ENCODE measurements at places on chromosomes 13 and 19. TPM values are rescaled to one million over a fixed set of nuclear protein-coding genes. Genes with fewer than 3 reads are reported as not detected.
A peak's percentile ranks its signal among the peaks of the same experiment; 100 is the strongest.

The CEACAM4 gene
- total RNA-seq = not detected

The NBEA gene
- 3.2 TPM for total RNA-seq

The SIGLEC12 gene
- total RNA-seq = under 0.01 TPM

DNA sequence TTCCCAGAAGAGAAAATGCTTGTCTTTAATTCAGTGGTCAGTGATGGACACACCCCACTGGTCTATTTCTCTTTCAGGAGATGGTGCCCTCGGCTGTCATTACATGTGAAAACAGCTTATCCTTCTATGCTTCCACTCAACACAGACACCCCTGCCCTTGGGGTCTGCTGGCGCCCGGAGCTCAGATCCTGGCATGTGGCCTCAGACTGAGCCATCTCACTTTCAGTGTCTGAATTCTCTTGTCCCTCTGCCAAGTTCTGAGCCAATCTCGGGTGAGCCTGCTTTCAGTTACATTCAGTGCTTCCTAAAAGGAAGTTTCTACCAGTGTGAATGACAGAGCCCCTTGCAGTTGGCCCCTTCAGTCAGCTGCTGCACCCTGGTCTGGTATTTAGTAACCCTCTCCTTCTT, 293.6 kb downstream of the DNAJC15 start:
- peak; percentile 77 for DNase-seq

DNA sequence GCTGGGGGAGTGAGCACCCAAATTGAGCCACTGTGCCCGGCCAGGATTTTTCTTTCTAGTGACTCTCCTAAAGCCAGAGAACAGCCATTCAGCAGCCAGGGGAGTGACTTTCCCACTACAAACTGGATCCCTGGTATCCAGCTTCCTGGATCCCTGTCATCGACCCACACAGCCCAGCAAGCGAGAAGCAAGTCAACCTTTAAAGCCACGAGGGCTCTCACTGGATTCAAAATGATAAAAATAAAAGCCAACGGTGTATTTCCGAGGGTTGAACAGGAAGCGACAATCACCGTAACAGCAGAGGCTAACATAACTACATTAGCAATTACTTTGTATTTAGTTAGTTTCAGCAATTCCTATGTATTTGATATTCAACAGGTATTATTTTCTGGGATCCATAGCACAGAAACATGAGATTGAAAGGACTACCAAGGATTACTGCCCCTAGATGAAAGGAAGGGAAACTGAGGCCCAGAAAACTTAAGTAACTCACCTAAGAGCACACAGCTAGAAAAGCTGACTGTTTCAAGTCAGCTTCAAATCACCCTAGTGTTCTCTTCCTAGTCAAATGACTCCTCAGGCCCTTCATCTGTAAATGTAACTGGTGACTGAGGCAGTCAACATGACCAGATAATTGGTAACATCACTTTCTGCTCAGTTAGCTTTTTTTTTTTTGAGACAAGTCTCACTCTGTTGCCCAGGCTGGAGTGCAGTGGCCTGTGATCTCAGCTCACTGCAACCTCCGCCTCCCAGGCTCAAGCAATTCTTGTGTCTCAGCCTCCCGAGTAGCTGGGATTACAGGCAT, 2.7 kb downstream of the RFX1 start:
- DNase-seq = peak; percentile 47

- DNase-seq = no peak
These were observed 57.1 kb upstream of the HTR2A start for GRCh38 chr13:46953941-46954340.

DNA sequence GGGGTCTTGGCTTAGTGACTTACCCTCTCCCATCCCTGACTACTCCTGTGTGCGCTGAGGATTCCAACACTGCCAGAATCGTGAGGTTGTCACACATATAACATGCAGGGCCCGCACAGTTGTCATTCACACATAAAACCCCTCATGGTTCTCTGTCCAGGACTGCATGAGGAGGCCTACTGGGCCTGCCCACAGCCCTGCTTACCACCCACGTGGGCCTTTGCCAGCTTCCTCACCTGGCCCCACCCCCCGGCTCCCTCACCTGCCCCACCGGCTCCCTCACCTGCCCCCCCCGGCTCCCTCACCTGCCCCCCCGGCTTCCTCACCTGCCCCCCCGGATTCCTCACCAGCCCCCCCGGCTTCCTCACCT, 197.2 kb downstream of the TEX29 start:
- no peak for DNase-seq

- peak; percentile 19 for DNase-seq
These were observed 67.3 kb downstream of the SLC15A1 start for GRCh38 chr13:98685146-98685545.

- no peak for DNase-seq
These were observed 13.3 kb downstream of the SPATA13 start for GRCh38 chr13:24173795-24174194.

DNA sequence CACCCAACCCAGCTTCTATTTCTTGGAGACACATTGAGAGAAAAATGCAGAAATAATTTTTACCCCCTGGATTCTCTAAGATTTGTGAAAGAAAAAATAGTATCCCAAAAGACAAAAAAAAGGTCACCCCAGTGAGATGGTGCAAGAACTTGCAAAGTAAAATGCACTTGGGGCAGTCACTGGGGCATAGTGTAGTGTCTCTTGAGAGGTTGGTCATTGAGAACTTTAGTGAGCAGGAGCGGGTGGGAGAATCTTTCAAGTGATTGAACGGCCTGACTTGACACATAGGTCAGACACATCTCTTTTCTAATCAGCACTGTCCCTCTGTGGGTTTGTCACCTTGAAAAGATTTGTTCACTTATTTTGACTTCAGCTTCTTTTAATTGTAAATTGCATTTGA, 2.4 kb downstream of the ZNF85 start:
- DNase-seq = no peak

DNA sequence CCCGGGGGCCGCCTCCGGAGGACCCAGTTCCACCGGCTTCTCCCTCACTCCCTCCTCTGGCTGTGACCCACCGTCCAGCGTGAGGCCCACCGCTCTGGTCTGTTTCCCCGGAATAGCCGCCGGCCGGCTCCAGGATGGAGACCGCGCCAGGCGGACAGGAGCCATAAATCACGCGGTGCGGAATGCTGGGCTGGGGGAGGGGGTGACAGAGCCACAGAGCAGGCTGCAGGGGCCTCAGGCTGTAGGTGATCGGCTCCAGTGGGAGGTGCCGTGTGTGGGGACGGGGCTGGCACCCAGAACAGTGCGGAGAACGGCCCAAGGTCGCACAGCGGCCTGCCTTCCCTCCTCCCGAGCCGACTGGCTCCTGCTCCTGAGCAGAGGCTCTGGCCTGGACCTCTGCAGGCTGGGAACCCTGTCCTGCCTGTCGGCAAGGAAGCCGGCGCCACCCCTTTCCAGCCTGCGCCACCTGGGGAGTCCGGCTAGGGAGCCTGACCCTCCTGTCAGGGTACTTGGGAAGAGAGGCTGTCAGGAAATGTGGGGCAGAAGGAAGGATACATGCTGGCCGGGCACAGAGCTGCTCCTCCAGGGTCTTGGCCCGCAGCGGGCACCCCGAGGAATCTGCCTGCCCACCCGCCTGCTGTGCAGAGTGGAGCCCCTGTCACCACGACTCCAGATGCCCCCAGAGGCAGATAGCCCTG, 8.3 kb downstream of the PIAS4 start:
- peak; percentile 66 for DNase-seq

DNA sequence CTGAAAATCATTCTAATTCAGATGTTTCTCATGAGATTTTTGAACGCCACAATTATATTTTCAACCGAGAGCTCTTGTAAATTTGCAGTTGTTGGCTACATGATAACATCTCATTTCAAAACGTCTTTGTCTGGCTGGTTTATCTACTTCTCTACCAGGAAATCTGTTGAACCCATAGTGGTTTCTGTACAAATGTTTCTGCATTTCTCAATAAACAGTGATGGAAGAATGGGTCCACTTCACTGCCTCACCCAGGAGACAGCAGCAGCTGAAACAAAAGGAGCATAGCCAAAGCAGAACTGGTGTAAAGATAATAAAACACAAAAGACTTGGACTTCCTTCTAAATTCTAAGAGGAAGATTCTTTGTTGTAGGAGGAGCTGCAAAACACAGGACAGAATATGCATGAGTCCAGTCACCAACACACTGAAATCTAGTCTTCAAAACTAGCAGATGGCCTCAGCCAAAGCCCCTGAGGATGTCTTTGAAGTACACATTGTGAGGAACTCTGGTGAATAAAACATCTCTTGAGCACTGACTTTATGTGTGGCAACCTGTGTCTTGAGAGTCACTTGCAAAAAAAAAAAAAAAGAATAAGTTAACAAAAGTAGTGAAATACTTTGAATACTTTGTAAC, 68.6 kb upstream of the FGF14 start:
- DNase-seq = no peak

DNA sequence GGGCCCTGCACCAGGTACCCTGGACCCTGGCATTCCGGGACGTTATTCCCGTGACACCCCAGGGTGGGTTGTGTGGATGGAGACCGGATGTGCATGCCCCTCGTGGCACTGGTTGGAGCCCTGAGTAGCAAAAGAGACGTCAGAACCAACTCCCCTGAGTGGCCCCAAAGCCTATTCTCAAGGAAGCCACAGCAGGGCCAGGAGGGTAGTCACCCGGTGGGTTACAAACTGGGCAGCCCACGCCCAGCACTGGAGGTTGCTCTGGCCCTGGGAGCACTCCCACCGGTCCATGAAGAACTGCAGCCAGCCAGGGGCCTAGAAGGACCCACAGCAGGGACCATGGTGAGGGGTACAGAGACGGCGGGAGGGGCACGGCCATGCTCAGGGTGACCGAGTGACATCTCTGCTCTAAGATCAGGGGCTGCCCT, 7.5 kb downstream of the KLF16 start:
- DNase-seq = no peak
